Foreskin keratinocyte (primary cell): ENCODE measurements at places on chromosomes 2 and 18. TPM values are rescaled to one million over a fixed set of nuclear protein-coding genes. Genes with fewer than 3 reads are reported as not detected.

The C2orf81 gene
- 1.9 and 3.2 TPM in 2 replicates for polyA plus RNA-seq

The PDE6D gene
- 28.4 and 32.1 TPM in 2 replicates for polyA plus RNA-seq

The DCC gene
- polyA plus RNA-seq: not detected in 2 replicates

The ICOS gene
- polyA plus RNA-seq: not detected in 2 replicates

The NPAS2 gene
- 11.2 and 15.8 TPM in 2 replicates for polyA plus RNA-seq

The NPHP1 gene
- 6.0 and 6.6 TPM in 2 replicates for polyA plus RNA-seq

The SIX3 gene
- polyA plus RNA-seq: not detected in 2 replicates

The UGT1A8 gene
- not detected in 2 replicates for polyA plus RNA-seq

The GNLY gene
- polyA plus RNA-seq: not detected in 2 replicates

The ARHGAP15 gene
- not detected in 2 replicates for polyA plus RNA-seq

The GREB1L gene
- 0.63 and 1.2 TPM in 2 replicates for polyA plus RNA-seq

The ARHGAP25 gene
- 15.6 and 15.7 TPM in 2 replicates for polyA plus RNA-seq

The SFT2D3 gene
- 1.7 and 2.0 TPM in 2 replicates for polyA plus RNA-seq

The REEP1 gene
- 0.04 and 0.17 TPM in 2 replicates for polyA plus RNA-seq

The FLACC1 gene
- 0.04 TPM in 1 of 2 replicates, not detected in the other for polyA plus RNA-seq

The UGT1A9 gene
- polyA plus RNA-seq: not detected in 2 replicates

The MYOM1 gene
- 0.03 and 0.10 TPM in 2 replicates for polyA plus RNA-seq

The DSG4 gene
- not detected in 2 replicates for polyA plus RNA-seq

The IL36G gene
- polyA plus RNA-seq: 0.43 and 0.50 TPM in 2 replicates

The FAM237A gene
- polyA plus RNA-seq: not detected in 2 replicates

The CAVIN2 gene
- polyA plus RNA-seq: 1.8 and 2.6 TPM in 2 replicates
